T-helper 1 cell (primary cell): ENCODE measurements at places on chromosomes 7 and 10.
A peak's percentile ranks its signal among the peaks of the same experiment; 100 is the strongest.

DNA sequence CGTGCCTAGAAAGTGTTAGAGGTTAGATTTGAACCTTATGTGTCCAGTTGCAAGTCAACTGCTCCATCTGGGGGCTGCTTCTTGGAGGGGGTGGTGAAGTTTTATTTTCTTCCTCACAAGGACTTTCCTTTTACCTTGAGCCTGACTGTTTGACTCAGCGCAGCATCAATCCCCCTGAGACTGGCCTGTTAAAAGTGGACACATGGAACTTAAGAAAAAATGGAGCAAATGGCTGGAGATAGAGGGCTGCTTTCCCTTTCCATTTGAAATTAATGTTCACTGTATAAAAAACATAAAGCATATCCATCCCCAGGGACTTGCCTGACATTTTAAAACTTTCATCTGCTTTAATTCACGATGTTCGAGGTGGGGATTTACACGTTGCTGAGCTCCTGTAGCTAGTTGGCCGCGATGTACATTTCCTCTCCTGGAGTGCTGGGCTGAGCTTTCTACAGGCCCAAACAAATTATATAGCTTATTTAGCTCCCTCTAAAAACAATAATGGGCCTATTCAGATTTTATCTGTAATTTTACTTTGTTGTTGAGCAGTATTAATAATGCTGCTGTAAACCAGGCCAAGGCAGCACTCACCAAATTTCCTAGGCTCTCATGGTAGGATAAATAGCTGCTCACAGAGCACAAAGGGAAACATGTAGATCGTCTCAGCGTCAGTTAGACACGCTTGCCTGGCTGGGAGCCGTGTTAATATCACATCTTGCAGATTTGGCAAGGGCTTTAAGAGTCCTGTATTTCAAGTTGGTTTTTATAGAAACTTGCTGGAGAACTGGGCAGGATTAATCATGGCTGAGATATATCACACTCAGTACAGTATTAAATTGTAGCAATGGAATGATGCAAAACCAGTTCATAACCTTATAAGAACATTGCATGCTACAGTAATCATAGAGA, 251.5 kb downstream of the LRMDA start:
- no peak for DNase-seq

DNA sequence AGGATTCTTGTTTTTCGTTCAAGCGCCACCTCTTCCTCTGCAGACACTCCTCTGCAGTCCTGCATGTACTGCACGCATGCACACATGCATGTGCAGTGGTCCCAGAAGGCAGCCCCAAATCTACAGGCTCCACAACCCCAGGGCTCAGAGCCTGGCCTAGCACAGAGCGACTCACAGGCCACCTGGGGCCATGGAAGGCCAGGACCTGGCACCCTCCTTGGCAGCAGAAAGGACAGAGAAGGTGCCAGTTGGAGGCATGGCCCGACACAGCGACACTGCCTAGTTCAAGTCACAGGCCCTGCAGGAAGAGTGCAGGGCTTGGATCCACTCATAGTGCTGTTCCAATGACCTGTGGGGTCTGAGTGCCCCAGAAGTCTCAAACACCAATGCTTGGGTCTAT, 48.7 kb upstream of the RET start:
- DNase-seq, result no peak

DNA sequence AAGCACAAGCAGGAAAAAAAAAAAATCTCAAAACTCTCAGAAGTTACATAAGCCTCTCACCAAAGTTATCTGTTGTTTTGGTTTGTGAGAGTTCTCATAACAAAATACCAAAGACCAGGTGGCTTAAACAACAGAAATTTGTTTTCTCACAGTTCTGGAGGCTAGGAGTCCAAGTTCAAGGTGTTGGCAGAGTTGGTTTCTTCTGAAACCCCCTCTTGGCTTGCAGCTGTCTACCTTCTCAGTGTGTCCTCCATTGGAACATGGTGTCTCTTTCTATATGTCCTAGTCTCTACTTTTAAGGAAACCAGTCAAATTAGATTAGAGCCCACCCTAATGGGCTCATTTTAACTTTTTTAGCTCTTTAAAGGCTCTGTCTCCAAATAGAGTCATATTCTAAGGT, 44.9 kb downstream of the TNKS2 start:
- no peak for DNase-seq

GRCh38 chr10:99768556-99768955, 13.9 kb upstream of the ABCC2 start:
- DNase-seq, result no peak

DNA sequence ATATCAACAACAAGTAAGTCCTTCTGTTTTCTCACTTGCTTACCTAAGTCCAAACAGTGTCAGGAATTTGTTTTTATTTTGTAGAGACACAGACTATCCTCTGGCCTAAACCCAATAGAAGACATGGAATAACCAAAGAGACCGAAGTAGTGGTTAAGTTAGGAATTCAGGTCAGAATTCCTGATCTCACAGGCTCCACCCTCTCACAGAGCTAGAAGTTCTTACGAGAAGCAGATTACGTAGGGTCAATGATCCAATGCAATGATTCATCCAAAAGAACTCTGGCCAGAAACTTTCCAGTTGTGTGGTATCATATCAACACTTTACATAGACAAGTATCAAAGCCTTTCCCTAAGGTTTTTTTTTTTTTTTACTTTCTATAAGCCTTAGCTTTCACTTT, 73.8 kb downstream of the IQUB start:
- DNase-seq, result no peak

DNA sequence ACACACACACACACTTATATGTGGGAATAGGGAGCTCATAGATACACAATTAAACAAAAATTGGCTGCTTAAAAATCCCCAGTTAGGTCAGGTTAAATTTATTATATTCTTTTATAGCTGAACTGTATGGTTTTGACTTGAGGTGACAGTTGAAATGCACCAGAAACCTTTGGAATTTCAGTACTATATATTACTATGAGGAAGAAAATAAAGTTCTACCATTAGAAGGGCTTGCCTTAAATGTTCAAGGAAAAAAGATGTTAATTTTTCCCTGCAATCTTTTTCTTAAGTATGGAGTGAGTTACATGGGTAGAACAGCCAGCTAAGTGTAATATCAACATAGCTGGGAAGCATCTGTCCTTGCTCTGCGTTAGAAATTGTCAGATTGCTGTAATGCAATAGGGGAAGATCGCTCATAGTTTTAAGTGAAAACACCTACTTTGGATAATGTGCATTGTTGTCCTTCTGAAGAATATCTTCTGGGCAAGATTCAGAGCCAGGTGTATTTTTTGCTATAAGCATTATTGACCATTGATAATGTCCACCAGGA, 415.8 kb upstream of the MKI67 start:
- DNase-seq, result no peak

GRCh38 chr7:64313740-64314491, at the start of gene ZNF736:
Gene ZNF736 (plus strand): TSS chr7:64313961. CDS start chr7:64314151, 190 bp downstream.
- peak; percentile 84 for DNase-seq

DNA sequence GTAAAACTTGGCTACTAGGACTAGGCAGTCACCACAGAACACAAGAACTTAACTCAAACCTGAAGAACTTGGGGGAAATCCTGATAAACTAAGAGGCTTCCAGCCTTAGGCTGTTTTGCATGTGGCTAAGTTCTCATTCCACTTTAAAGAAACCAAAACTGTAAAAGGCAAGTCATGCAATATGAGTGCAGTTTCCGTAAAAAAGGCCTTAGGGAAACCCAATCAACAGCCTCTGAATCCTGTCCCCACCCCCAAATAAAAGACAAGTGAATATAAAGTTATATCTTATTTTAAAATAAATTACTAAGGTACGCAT, 95.1 kb downstream of the USP6NL start:
- no peak for DNase-seq

DNA sequence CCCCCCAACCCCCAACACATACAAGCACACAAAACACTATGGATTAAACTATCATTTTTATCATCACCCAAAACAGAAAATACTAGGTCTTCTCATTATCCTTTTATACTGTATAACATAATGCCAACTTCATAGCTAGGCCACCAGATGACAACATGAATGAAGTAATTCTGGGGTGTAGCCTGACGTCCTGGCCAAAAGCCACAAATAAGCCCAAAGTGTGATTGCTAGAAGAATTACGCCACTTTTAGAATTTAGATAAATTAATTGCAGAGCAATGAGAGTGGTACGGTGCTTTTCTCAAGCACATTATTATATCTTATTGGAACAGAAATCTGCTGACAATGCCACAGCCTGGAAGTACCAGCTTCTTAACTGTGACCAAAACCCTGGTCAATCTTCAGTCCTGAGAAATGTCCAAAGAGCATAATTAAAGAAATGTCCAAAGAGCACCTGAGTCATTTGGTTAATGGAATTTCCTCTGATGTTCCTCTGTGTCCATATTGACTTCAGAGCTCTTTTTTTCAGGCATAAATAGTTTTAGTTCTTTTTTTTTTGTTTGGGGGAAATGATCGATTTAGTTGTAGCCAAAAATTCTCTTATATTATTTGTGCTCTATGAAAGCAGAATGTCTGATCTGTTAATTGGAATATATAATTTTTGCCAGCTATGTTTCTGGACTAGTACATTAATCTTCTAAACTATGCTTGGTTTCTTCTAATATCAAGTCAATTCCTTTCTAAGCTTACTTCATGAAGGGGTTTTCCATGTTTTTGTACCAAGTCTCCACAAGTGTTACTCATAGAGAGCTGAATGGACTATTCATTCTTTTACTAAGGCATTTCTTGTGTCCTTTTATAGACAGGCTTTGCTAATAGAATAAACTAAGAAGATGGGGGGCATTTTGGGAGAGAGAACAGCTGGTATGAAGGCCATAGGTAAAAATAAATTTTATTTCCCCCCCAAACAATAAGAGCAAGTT, 233.4 kb upstream of the SLC26A5 start:
- DNase-seq, result no peak

DNA sequence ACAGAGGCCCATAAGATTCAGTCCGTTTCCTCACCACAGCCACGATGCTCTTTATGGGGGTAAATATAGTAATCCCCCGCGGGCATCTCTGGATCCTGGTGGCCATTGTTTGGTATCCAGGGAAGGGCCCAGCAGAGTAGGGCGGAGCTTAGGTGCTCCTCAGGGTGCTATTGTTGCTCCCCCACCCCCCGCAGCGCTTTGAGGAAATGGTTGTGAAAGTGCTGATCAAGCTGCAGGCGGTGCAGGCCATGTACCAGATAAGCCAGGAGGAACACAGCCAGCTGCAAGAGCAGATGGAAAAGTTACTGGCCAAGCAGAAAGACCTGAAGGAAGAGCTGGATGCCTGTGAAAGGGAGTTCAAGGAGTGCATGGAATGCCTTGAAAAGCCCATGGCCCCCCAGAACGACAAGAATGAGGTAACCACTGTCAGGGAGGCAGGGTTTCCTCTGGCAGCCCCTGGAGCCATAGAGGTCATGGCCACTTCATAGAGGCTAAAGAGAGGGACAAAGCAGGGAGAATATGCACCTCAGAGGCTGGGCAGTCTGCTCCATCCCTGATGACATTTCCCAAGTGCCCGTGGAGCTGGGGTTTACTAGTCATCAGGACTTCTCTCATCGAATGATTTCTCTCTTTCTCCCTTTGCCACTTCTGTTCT, 17.6 kb upstream of the FLNC start:
- no peak for DNase-seq

DNA sequence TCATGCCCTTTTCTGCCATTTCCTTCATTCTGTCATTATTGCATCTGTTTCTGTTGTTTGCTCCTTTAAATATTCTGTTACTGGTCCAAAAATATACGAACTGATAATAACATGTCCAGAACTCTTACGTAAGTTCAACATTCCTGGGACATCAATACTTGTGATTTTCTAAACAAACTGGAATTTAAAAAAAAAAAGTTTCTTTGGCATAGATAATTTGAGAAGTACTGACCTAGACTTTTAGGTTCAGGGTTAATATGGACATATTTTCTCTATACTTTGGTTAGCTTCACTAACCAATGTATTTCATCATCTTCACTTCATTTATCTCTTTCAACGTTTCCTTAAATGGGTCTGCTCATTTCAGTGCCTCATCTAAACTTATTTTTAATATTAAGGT, 147.3 kb downstream of the JMJD1C start:
- no peak for DNase-seq

DNA sequence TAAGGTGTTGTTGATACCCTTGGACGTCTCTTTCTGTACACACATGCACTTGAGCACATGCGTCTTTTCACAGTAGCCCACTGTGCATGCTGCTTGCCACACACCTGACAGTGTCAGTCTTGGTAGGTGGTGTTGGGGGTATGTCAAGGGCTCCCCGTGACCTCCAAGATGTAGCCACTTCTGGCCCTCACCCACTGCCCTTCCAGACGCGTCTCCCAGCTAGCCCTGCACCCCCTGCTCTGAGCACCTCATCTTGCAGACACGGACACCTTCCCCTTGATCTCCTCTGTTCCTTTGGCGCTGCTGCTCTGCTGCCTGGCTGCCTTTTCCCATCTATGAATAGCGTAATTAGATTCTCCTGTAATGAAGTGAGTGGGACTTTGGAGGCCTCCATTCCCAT, 75.2 kb upstream of the TNS3 start:
- no peak for DNase-seq

GRCh38 chr10:92124616-92125143, 166.2 kb downstream of the CPEB3 start:
- DNase-seq, result no peak

GRCh38 chr7:20217193-20217948, at the start of gene MACC1:
Gene MACC1 (minus strand): TSS chr7:20217384. CDS start chr7:20161862, 55,522 bp downstream.
- DNase-seq, result no peak

DNA sequence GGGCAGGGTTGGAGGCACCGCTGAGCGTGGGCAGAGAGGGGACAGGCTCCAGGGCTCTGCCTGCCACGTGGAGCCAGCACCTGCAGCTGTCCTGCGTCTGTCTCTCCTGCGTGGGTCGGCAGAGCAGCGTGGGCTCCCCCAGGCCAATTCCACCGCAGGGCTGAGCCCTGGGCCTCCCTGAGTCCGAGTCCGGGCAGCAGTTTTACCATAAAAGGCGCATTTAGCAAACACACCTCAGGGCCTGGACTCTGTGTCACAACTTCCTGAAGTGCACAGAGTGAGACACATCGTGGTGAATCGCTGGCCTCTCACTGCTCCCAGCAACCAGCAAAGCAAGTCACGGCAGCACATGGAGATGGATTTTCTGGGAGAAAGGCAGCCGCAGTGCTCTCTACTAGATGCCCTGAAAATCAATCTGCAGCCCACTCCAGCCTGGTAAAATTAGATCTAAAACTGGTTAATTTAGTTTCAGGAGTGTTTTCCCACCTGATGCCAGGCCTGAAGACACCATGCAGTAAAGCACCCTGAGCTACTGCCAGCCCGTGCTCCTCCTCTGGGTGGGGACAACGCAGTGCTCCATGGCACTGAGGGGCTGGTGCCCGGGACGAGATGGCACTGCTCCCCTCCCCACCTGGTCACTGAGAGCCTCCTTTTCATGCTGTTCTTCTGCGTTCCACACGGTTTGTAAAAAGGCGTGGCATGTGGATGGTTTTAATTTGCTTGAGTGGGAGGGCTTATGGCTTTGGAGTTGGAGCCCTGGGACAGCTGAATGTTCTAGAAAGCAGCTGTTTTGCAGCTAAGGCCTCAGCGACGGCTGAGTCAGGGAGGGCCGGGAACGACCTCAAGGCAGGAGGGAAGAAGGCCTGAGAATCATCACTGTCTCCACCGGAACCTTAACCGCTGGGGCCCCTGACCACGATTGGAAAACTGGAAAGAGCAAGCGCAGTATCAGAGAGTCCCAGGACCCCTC, 336.9 kb downstream of the ADARB2 start:
- DNase-seq, result no peak
